ENCODE measurements at places on chromosomes 4 and X.

DNA sequence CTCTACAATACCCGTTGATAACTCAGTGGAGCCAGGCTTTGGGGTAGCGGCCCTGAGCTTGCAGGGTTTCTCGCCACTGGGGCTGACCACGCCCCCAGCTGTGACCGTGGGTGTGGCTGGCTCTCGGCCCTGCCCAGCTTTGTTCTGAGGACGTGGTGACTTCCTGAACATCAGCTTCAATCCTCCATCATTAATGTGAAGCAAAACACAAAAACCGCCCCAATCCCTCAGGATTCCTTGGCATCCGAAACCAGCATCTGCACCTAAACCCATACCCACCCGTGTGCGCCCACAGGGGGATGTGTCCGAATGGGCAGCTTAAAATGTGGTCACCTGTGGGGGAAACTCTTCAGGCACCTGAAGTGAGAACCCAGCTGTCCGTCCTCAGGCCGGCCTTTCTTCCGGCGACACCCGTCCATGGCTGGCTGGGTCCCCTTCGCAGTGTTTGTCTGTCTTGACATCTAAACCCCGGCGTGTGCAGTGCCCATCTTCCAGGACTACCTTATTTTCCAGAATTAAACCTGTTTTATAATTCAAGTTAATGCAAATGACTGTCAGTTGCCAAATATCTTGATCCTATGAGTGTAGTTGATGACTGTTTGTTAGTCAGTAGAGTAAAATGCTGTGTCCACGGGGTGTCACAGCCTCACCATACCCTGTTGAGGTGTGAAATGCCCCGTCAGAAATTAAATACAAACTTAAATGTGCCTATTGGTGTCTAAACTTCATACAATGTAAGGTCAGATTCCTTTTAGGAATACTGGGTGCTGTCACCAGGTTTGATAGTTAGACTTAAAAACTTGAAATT lies 27.3 kb downstream of the NELFA start:
- DNase-seq, result no peak

- DNase-seq, result no peak
Observed at GRCh38 chr4:56305390-56305789, 81.9 kb downstream of the AASDH start.

- DNase-seq, result no peak
Observed at GRCh38 chr4:33171873-33172525, 2451.8 kb downstream of the PCDH7 start.

GRCh38 chr4:19592391-19592790 lies 659.3 kb upstream of the SLIT2 start:
- DNase-seq, result no peak

DNA sequence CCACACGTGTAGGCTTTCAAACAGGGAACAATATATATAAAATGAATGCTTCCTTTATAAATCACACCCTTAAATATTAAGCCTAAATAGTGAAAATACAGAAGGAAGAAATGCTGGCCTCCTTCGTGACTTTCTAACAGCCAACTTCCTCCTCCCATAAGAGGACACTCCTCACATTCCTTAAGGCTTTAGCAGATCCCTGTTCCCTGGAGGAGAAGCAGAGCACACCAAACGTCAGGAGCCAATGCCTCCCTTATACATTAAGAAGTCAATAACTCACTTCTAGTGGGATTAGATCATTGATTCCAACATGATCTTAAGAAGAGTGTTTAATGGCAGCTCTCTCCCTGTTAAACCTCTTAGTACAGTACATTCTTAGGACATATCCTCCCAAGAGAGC lies 108.4 kb upstream of the FAM241A start:
- DNase-seq, result no peak

GRCh38 chrX:103818842-103819619 lies 13.0 kb downstream of the RAB9B start:
- no peak for DNase-seq

DNA sequence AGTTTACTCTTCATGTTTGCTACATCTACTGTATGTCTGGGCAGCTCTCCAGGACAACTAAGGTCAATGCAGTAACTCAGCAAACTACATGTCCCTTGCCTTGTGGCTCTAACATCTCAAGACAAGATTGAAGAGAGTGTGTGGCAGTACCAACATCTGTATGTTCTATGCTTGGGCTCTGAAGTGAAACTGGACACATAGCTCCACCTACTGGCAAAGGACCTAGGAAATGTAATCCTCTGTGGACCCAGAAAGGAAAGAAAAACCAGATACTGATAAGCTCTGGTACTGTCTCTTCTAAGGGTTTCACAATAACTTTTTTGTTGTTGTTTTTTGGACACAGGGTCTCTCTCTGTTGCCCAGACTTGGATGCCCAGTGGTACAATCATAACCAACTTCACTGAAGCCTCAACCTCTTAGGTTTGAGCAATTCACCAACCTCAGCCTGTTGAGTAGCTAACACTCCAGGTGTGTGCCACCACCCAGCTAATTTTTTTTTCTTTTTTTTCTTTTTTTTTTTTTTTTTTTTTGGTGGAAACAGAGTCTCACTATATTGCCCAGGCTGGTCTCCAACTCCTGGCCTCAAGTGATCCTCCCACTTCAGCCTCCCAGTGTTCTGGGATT lies 64.1 kb downstream of the QDPR start:
- DNase-seq, result no peak

GRCh38 chr4:149723065-149723464 lies 92.6 kb downstream of the IQCM start:
- DNase-seq, result no peak

DNA sequence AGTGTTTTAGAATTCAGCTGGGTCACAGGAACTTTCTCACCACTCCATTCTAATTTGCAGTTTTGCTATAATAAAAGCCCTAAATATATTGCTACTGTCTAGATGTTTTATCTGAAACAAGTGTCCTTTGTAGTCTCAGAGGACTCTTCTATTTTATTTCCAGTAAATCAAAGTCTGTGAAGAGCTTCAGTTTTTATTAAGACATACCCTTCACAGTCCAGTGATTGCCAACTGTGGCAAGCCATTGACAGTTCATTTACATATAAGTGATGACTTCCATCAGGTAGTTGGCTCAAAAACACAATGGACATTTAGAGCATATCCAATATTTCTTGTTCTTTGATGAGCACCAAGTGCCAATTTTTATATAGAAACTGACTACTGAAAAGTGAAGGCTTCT lies 466.1 kb downstream of the IQCM start:
- no peak for DNase-seq

- DNase-seq, result no peak
Observed at GRCh38 chr4:142405021-142405694, 440.9 kb downstream of the INPP4B start.

- DNase-seq, result no peak
Observed at GRCh38 chr4:6277935-6278800, 8.5 kb downstream of the WFS1 start.

DNA sequence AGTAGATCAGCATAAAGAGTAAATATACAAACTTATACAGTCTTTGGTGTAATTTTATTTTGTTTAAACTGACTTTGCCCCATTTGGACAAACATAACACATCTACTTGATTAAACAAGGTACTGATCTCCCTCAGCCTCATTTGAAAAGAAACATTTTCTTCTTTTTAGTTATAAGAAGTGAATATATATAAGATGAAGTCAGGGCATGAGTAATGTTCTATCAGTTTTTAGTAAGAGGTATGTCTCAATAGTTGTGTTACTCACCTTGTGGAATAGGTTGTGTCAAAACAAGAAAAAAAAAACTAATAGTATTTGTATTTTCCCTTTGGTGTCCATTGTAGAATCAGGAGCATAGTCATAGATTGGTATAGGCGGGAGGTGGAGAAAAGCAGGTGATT lies 327.4 kb downstream of the RPA4 start:
- DNase-seq, result no peak

- no peak for DNase-seq
Observed at GRCh38 chr4:81786063-81786763, 314.5 kb upstream of the RASGEF1B start.

DNA sequence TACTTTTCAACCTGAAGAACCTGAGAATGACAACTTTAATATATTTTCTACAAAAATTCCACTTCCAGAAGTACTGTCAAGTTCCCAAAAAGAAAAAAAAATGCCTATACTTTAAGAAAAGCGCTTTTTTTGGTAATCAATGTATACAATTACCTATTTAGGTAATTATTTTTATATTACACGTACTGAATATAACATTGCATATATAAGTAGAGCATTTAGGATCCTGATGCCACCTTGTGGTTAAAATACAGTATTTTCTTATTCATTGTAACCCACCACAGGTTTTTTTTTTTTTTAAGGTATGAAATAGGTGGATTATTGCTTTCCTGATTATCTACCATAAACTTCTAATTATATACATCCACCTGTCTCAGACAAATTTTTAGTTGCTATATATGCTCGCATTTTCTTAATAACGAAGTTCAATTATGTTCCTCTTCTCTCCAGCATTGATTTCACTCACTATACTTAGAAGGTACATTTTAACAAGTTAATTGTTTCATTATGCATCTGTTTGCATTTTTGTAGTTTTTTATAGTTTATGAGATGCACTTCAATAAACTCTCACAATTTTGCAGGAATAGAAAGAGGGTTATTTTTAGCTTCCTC lies 5.2 kb downstream of the MAP9 start:
- no peak for DNase-seq

GRCh38 chr4:98248934-98249333 lies 12.2 kb upstream of the RAP1GDS1 start:
- no peak for DNase-seq

DNA sequence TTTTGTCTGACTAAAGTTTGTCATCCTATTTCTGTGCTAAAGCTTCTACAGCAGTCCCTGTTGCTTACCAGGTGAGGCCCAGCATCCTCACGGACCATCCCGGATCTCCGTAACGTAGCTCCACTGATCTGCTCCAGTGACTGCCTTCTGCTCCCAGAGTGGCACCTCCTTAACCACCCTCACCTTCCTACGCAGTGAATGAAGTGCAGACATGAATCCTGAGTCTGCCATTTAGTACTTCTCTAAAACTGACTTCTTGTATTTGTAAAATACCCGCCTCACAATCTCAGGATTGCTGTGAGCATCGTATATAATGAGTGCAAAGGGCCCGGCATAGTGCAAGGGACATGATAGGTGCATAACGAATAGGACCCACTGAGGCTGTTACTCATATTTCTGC lies 27.7 kb upstream of the ACSL1 start:
- DNase-seq, result no peak

- no peak for DNase-seq
Observed at GRCh38 chr4:14596028-14596427, 406.3 kb upstream of the CPEB2 start.

GRCh38 chr4:181685461-181685860 lies 557.7 kb upstream of the TENM3 start:
- DNase-seq, result no peak

DNA sequence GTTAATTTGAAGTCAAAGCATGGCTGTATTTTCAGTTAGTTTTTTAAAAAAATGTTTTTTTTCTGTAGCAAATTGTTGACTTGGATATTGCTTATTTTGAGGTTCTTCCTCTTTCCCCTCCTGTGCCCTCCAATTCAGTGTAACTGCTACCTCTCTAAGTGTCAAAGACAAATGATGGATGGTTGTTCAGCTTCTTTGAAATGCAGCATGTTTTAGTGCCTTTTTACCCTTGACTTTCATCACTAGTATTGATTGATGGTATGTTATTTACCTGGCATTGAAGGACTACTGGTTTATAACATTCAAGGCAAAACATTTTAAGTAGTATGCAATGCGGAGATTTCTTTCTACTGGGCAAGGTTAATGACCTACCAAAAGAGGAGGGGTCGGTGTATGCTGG lies 281.0 kb upstream of the FAT1 start:
- DNase-seq, result no peak

DNA sequence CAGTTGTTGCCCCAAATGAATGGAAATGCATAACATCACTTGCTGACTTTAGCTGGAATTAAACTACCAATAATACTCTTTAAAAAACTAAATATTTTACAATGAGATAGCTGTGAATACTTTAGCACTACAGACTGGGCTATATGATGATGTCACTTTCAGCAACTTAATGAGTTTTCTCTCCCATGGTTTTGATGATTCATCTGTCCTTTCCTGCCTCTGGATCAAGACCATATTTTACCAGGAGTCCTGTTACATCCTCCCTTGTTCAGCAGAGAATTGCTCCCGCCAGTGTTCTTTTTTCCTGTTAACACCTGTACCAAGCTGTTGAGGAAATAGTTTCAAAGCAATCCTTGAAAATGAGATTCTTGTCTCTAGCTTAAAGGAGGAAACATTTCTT lies 543.0 kb downstream of the SPRY1 start:
- DNase-seq, result no peak

- DNase-seq, result no peak
Observed at GRCh38 chr4:1765409-1766072, 27.6 kb upstream of the FGFR3 start.

- DNase-seq, result no peak
Observed at GRCh38 chr4:153114771-153115321, 89.4 kb upstream of the TRIM2 start.

DNA sequence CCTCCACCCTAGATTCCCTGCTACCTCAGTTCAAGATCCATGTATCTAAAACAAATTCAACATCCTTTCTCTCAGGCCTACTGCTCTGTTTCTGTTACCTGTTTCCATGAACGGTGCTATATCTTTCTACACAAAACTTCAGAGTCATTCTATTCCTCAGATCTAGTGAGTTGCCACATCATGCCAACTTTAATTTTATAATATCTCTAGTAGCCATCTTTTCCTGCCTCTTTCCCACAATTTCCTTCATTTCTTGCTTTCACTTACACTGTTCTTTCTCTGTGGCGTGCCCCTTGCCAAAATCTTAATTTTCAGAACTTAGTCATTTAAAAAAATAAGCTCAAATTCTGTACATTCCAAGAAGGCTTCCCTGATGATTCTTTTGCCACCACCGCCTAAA lies 15.2 kb downstream of the GUCY1A1 start:
- DNase-seq, result no peak

GRCh38 chrX:119181491-119181890 lies 53.9 kb upstream of the KIAA1210 start:
- no peak for DNase-seq

- no peak for DNase-seq
Observed at GRCh38 chr4:115596265-115597001, 483.0 kb upstream of the NDST4 start.

- no peak for DNase-seq
Observed at GRCh38 chr4:123037804-123038203, 115.4 kb upstream of the NUDT6 start.

- DNase-seq, result no peak
Observed at GRCh38 chr4:25875281-25875745, 12.5 kb upstream of the SEL1L3 start.

- no peak for DNase-seq
Observed at GRCh38 chr4:183158062-183158461, 59.0 kb downstream of the WWC2 start.

GRCh38 chr4:137960371-137961050 lies 281.6 kb downstream of the SLC7A11 start:
- no peak for DNase-seq

DNA sequence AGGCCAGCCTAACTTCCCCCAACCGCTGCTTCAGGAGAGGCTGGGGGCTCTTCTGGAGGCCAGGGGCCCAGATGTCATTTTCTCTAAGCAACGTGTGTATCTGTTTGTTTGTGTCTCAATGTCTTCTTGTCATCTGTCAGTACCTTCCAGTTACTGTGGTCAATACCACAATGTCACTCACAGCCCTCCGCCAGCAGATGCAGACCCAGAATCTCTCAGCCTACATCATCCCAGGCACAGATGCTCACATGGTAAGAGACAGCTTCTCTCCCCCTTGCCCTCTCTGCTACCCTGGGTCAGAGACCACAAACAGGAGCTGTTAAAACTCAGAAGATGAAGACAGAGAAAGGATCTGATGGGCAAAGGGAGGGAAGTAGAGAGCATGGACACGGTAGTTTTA lies 5.0 kb downstream of the XPNPEP2 start:
- DNase-seq, result no peak

GRCh38 chr4:88158489-88159228 lies at the start of gene ABCG2:
ABCG2 (minus strand) TSS chr4:88158639; CDS start chr4:88139995, 18,644 bp downstream.
- no peak for DNase-seq

Measured in stimulated activated CD4-positive, alpha-beta T cell treated with anti-CD3 and anti-CD28 coated beads, Interleukin-15, amount 100 ng/mL, for 1 hour (primary cell).